ENCODE measurements at places on chromosomes 16 and 17. TPM values are rescaled to one million over a fixed set of nuclear protein-coding genes. Genes with fewer than 3 reads are reported as not detected.

- no peak for DNase-seq
Measured at GRCh38 chr17:9178319-9178718, 157.0 kb downstream of the NTN1 start.

DNA sequence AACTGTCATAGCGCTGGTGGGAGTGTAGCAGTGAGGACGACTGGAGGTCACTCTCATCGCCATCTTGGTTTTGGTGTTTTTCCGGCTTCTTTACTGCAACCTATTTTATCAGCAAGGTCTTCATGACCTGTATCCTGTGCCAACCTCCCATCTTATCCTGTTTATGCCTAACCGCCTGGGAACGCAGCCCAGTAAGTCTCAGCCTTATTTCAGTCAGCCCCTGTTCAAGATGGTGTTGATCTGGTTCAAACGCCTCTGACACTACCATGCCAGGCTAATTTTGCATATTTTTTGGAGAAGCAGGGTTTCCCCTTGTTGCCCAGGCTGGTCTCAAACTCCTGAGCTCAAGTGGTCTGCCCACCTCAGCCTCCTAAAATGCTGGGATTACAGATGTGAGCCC, 179.8 kb upstream of the HSBP1 start:
- DNase-seq, result no peak

DNA sequence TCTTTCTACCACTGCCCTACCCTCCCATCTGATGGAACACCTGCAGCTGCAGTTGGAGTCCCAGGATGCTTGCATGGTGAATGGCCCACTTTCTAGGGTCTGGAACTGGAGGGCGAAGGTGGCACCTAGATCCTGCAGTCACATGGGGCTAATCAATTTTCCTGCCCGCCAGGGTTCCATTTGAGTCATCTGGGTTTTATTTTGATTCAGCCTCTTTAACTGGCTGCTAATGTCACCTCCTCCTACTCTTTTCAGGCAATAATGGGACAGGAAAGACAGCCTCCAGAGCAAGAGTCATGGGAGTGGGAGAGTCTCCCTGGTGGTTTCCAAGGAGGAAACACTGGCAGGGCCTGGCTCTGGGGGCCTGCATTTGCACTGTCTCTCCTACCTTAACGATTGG, 3.8 kb upstream of the TBKBP1 start:
- no peak for DNase-seq

- DNase-seq, result no peak
Measured at GRCh38 chr17:4209611-4210010, 54.2 kb downstream of the ANKFY1 start.

DNA sequence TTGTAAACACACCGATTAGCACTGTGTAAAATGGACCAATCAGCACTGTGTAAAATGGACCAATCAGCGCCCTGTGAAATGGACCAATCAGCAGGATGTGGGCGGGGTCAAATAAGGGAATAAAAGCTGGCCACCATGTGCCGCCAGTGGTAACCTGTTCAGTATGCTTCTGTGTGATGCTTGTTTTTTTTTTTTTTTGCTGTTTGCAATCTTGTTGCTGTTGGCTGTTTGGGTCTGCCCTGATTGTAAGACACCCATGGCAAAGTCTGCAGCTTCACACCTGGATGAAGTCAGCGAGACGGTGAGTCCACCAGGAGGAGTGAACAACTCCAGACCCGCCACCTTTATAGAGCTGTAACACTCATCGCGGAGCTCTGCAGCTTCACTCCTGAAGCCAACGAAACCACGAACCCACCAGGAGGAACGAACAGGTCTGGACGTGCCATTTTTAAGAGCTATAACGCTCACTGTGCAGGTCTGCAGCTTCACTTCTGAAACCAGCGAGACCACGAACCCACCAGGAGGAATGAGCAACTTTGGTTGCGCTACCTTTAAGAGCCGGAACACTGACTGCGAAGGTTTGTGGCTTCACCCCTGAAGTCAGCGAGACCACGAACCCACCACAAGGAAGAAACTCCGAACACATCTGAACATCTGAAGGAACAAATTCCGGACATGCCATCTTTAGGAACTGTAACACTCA, 85.0 kb upstream of the MED9 start:
- DNase-seq, result peak; percentile 67

The HOXB2 gene
- 7.7 TPM for total RNA-seq

The NKD1 gene
- 0.86 TPM for total RNA-seq

GRCh38 chr16:66904846-66905632, 13.6 kb downstream of the CDH16 start:
- no peak for DNase-seq

DNA sequence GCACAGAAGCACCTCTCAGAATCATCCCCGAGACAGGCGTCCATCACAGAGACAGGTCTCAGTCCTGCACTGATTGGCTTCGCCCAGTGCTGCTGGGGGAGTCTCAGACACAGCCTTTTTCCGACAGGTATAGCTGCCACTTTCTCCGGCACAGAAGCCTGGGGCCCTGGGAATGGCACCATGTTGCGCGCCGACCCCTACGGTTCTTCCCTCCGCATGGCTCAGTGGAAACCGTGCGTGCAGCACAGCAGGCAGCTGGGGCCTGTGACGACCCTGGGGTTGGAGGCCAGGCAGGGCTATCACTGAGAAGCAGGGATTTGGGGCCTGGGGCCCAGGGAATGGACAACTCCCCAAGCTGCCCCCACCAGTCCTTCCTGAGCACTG, 29.7 kb upstream of the CDH15 start:
- no peak for DNase-seq

- DNase-seq, result no peak
Measured at GRCh38 chr16:65336160-65336559, 214.3 kb upstream of the CDH11 start.

GRCh38 chr16:4625560-4626159, 1.0 kb downstream of the MGRN1 start:
- no peak for DNase-seq

The CAPNS2 gene
- not detected for total RNA-seq

DNA sequence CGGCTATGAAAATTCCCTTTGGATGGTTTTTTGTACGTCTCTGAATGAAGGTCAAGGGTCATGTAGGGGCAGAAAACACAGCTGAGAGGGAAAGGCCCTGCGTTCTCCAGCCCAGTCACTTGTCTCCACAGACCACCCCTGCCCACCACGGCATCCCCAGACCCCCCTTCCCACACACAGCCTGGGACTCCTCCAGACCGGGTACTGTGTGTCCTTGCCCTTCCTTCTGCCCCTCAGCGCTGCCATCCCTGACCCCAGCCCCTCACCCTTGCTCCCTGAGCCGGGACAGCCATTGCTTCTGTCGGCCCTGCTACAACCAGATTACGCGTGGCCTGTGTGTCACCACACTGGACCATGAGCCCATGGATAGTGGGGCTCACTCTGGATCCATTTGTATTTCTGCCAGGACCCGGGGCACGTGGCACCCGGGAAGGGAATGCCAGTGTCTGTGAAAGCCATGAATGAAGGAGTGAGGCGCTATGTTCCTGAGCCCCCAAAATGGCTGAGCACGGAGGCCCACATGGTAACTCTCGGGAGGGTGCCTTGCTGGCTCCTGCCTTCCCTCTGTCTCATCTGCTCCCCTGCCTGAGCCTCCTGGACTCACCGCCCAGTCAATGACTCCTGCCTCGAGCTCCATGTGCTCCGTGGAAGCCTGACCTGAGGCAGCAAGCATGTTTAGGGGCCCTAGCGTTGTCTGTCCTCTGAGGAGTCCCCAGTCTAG, 139.1 kb upstream of the FOXF1 start:
- DNase-seq, result no peak

GRCh38 chr17:80944326-80944725, 47.3 kb upstream of the CHMP6 start:
- no peak for DNase-seq

- no peak for DNase-seq
Measured at GRCh38 chr16:58859958-58860669, 126.0 kb upstream of the GOT2 start.

GRCh38 chr16:65120461-65120830, 1.4 kb downstream of the CDH11 start:
- no peak for DNase-seq

DNA sequence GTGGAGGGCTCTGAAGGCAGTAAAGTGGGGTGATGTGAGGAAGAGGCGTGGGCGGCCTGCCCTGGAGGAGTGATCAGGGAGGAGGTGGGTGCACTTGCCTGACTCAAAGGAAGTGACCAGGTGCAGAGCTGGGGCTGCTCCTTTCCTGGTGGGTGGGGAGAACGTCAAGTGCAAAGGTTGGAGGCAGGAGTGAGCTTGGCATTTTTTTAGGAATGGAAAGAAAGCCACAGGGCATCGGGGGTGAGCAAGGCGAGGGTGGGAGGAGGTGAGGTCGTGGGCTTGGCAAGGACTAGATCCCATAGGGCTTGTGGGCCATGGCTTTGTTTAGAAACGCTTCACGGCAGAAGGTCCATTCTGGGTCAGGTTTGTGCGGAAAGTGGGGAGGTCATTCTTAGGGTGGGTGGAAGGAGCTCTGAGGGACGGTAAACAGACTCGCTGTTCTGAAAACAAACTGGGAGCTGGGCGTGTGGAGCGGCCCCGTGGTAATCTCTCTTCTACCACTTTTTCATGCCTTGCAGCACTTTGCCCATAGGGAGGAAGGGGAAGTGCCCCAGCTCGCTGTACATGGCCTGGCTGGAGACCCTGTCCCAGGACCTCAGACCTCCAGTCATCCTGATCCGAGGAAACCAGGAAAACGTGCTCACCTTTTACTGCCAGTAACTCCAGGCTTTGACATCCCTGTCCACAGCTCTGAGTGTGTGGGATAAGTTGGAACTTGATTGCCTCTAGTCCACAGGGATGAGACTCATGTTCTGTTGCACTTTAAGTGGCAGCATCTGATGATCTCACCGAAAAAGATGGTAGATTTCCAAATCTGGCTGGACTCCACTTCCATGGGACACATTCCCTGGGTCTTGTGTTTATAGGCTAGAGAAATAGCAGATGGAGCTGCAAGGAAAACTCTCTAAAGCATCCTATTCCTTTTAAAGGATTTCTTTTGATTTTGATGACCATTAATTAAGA, 18.9 kb upstream of the HERPUD1 start:
- no peak for DNase-seq

The SBK1 gene
- 8.5 TPM for total RNA-seq

The SLC7A6OS gene
- 23.0 TPM for total RNA-seq

DNA sequence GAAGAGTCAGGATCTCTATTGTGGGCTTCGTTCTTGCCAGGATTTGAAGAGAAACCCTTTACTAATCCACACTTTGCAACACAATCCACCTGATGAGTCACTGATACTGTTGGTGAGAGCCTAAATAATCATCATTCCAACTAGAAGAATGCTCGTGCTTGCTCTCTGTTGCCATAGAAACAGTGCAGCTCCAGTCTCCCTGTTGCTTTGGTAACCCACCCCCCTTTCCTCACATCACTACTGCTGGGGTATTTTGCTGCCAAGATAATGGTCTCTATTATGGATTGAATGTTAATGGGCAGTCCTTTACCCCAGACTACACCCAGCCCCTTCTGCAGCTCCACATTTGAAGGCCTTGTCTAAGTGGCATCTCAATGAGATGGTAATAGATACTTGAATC, 190.4 kb downstream of the ABCC12 start:
- DNase-seq, result no peak

DNA sequence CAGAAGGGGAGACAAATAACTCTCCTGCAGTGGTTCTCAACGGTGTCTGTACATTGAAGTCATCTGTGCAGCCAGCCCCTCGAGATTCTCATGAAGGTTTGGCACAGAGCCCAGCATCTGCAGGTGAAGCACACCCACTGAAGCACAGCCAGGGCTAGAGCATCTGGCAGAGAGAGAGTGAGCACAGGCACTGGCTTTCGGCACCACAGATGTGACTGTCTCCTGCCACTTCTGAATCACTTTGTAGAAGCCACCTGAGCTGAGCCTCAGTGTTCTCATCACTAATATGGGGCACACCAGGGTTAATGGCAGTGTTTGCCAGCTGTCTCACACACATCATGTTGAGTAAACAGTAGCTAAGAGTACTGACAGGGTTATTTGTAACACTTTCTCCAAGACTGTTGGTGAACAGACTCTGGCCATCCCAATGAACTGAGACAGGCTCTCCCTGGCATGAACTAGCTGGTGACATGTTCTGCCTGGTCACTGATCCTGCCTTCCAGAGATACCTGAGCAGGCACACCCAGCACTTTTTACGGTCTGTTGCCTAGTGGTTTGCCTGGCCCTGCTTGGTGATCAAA, 10.9 kb downstream of the HSPB9 start:
- DNase-seq, result no peak

The CLEC3A gene
- total RNA-seq, result not detected

DNA sequence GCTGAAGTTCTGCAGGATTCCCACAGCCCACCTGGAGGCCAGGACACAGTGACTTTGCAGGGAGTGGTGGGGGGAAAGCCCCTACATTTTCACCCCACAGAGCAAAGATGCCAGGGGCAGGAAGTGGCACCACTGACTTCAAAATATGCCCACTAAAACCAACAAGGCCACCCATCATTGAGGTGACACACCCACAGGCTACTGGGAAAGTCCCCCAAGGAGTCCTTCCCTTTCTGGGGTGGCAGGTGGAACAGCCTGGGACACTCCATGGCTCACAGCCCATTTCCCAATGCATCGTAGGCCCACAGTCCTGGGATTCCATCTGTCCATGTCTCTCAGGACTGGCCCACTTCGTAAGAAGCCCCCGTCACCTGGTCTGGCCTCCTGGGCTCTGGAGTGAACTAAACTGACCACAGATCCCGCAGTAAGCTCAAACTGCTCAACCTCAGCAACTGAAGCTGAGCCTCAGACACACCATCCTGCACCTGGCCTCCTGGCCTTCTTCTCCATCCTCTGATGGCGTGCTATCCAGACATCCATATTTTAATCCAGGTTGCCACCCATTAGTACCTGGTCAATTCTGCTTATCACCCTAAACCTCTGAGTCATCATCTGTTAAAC, 7.5 kb upstream of the CCL1 start:
- no peak for DNase-seq

GRCh38 chr17:14341866-14342265, 41.0 kb downstream of the HS3ST3B1 start:
- no peak for DNase-seq

The NXPH3 gene
- 0.10 TPM for total RNA-seq

GRCh38 chr16:21242756-21243155, 9.3 kb downstream of the ANKS4B start:
- no peak for DNase-seq

DNA sequence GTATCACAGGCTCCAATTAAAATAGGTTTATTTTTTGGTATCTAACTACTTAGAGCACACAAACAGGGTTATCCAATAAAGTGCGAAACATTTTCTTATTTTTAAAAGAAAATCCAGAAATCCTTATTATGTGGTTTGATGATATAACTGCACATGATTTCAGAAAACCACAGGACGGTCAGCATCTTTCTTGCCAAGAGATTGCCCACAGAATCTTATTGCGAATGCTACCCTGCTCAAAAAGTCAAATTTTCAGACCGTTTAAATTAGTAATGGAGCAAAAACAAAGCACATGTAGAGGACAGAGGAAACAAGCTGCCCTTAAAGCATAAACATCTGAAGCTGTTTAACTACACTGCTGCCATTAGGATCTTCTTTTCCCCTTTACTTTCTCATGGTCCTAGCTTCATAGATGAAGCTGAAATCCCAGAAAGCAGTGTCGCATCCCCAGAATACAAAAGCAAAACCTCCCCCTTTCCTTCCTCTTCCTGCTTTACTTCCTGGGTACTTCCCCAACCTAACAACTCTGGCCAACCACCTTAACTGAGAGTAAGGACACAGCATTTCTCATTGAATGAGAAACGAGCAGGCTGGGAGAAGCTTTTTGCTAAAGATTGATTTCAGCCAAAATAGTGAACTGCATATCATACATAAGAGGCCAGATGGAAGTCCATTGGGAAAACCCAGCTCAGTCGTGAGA, 43.7 kb downstream of the CMTM4 start:
- DNase-seq, result no peak
